ENCODE measurements at places on chromosomes 5 and 9.
A peak's percentile ranks its signal among the peaks of the same experiment; 100 is the strongest.

- DNase-seq = no peak
These were observed 652.1 kb upstream of the RIOK2 start for GRCh38 chr5:97835112-97835511.

DNA sequence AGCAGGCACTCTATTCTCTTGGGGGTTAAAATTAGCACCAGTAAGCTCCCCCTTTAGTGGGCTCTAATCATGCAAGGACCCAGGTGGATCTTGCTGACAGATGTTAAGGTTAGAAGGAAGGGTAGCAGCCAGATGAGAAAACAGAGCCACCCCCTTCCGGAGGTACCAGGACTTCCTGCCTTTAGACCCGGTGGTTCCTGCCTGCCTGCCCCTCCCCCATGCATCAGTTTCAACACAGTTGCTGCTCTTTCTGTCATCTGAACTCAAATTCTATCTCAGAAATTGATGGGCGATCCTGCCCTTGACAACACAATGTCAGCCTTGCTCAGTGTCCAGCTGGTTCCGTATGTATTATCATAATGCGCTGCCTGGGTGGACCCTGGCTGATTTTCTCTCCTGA is 287.3 kb downstream of the EBF1 start:
- peak; percentile 2 for DNase-seq

DNA sequence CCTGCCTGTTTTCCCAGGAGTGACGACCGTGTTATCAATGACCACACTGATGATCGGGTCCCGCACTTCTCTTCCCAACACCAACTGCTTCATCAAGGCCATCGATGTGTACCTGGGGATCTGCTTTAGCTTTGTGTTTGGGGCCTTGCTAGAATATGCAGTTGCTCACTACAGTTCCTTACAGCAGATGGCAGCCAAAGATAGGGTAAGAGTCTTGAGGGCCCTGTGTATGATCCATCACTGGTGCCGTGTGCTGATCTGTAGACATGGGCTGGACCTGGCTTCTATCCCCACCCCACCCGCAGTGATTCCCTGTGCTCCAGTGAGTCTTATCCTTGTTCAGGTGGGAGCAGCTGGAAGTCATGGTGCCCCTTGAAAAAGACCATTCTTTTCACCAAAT is 26.0 kb downstream of the GABRP start:
- no peak for DNase-seq

GRCh38 chr5:72955143-72955767 is 586 bp upstream of the FCHO2 start:
- DNase-seq = no peak

- DNase-seq = no peak
These were observed 10.3 kb upstream of the AK1 start for GRCh38 chr9:127887792-127888191.

DNA sequence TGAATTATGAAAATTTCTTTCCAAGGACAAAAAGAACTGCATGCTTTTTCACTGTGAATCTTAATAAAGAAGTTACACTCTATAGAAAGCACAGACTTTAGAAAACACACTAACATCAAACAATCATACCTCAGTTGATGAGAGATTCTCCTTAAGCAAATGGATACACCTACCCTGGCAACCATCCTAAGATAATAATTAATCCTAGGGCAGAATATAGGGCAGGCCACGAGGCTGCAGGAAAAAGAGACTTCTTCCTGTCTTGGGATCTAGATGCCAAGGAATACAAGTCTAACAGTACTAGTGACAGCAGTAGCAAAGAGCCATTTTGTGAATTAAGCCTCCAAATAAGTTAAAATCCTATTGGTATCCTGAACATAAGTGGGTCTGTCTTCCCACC is 395.4 kb downstream of the EFNA5 start:
- DNase-seq = no peak

- DNase-seq = no peak
These were observed 16.5 kb upstream of the QRFP start for GRCh38 chr9:130912932-130913598.

DNA sequence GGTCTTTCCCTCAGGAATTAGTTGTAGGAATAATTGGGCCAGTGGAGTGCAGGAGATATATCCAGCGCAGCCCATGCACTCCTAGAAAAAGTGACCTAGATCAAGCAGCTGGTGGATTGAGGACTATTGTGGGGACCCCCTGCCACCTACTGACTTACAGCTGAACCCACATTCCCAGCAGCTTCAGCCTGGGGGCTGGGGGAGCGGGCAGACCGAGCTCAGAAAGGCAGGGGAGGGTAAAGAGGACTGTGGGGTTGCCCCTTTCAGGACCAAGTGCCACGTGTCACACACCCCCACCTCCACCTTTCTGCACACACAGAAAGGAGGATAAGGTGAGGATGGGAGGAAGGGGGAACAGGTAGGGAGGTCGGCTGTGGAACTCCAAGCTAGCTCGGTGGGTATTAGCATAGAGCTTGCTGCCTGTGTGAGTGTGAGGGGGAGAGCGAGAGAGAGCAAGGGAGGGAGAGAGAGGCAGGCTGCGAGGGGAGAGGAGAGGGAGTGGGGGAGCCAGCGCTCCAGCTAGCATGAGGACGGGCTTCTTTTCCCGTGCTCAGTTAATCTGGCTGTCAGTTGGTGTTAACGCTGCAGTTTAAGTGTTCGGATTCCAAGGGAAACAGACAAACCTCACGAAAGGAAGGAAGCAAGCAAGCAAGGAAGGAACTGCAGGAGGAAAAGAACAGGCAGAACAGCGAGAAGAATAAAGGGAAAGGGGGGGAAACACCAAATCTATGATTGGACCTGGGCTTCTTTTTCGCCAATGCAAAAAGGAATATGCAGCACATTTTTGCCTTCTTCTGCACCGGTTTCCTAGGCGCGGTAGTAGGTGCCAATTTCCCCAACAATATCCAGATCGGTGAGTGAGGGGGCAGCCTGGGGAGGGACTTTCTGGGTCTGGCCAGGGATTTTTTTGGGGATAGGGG is at the start of gene GRIA1:
GRIA1 (plus strand) TSS at position 553 of the 920 bp plus-strand sequence.
- DNase-seq = no peak

GRCh38 chr9:81080900-81081299 is 608.4 kb downstream of the TLE1 start:
- DNase-seq = no peak

DNA sequence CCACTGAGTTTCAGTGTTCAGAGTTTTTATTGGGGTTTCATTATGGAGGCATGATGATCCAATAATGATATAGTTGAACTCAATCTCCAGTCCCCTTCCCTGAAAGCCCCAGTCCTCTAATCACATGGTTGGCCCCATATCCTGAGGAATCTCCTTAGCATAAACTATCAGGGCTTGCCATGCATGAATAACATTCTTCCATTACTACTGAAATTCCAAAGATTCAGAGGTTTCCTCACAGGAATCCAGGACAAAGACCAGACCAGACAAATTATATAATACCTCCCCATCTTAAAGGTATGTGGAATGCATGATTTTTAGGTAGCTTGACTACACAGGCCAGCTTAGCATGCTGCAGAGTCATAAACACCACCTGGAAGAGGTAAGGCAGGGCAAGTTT is 15.5 kb upstream of the LRRTM2 start:
- no peak for DNase-seq

DNA sequence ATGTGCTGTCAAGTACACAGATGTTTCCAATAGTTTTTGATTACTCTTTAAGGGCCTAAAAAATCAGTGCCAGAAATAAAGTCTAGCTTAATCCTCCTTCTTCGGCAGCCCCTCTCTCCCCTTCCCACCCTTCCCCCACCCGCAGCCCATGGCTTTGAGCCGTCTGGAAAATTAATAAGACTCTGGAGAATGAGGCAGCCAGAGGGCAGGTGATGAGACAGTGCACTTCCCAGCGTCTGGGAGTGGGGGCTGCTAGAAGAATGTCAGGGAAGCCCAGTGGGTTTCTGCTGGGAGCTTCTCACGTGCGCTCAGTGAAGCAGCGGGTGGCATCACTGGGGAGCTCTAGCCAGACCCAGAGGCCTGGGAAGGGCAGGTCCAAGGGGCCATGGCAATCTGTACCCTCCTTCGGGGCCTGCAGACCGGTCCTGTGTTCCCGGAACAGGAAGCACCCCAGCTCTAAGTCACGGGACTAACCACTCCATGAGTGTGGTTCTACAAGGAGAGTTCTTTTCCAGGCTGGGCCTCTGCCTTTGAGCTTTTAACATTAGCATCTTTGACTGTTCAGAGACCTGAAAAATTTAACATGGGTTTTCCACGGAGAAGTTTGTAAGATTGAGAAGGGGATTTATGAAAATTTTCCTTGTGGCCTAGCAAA is 164.8 kb upstream of the OTULINL start:
- no peak for DNase-seq

GRCh38 chr9:133452562-133452961 is 7.2 kb upstream of the CACFD1 start:
- no peak for DNase-seq

- DNase-seq = no peak
These were observed 74.0 kb downstream of the NSG2 start for GRCh38 chr5:174119468-174119881.

GRCh38 chr5:1503241-1504068 is 20.3 kb downstream of the LPCAT1 start:
- DNase-seq = no peak

- no peak for DNase-seq
These were observed 10.7 kb downstream of the LYSMD3 start for GRCh38 chr5:90518661-90519060.

DNA sequence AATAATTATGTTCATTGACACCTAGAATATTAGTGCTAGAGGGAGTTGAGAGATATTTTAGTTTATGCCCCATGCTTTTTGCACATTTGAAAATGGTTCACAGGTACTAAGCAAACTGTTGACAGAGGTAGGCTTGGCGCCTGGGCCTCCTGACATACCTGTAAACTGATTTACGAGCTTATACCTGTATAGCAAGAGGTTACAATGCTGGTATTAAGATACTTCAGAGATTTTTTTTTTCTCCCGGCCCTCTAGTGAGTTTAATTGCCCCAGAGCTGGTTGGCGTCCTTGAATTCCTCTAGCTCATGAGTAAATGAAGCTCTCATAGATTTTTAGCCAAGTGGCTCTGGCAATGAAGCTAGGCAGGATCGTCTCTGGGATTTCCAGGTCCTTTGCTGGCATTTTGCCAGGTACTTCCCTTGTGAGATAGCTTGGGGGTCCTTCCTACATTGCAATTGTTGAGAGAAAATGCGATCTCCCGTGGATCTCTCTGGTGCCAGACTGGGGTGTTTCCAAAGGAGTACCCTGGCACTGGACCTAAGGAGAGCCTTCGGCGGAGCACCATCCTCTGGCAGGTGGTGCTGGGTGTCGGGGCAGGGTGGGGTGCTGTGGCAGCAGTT is 9.0 kb downstream of the SLC36A1 start:
- DNase-seq = no peak

- no peak for DNase-seq
These were observed 222.2 kb upstream of the IRX1 start for GRCh38 chr5:3373391-3373790.

DNA sequence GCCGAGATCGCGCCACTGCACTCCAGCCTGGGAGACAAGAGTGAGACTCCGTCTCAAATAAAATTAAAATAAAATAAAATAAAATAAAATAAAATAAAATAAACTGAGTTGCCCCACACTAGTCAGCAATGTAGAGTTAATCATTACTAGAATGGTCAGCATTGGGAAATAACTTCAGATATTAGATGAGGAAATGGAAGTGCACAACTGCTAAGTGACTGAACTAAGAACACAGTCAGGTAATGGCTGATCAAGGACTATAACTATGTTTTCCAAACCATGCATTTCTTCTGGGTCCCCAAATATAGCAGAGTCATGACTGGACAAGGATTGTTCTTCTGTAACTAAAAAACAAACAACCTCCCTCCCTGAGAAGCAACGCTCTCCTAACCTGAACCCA is 17.1 kb downstream of the OTP start:
- DNase-seq = no peak

- no peak for DNase-seq
These were observed 69.8 kb downstream of the ICE1 start for GRCh38 chr5:5492087-5492933.

GRCh38 chr9:34628656-34629490 is at the start of gene ARID3C:
Gene ARID3C (minus strand): TSS chr9:34629066. CDS start chr9:34628014, 1,052 bp downstream.
- DNase-seq = no peak

DNA sequence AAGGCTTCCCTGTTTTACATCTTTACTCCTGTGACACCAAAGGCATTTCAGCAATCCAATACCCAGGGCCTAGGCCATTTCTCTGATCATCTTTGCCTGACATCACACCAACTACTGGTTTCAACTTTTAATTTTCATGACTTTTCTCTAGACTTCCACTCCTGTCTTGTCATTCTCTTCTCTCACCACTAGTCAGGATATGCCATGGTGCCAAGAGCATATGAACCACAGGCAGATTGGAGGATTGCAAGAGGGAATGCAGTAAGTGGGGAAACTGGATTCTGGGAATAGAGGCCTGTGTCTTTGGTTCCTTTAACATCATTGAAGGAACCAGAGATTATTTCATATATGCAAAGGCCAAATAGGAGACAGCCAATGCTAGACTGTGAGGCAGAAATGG is 69.3 kb downstream of the ANKRD31 start:
- DNase-seq = no peak

Data from activated CD8-positive, alpha-beta memory T cell treated with anti-CD3 and anti-CD28 coated beads for 4 hours (primary cell).